ENCODE measurements at places on chromosomes 3 and 15.

DNA sequence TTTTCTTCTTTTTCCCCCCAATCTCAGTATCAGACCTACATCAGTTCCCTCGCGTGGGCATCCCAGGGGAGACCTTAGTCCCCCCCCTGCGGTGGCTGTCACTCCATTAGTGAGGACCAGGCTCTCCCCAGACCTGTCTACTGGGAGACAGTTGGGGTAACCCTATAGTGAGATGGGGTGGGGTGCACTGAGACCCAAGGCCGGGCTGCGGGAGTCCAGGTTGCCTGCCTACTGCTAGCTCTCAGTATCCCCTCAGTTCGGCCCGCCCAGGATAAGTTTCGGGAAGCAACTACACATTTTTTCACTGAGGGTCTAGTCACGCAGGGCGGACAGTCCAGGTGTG lies 671 bp upstream of the DCUN1D1 start:
- no peak for DNase-seq

GRCh38 chr3:103057003-103057402 lies 622.2 kb downstream of the ZPLD1 start:
- DNase-seq, result no peak

DNA sequence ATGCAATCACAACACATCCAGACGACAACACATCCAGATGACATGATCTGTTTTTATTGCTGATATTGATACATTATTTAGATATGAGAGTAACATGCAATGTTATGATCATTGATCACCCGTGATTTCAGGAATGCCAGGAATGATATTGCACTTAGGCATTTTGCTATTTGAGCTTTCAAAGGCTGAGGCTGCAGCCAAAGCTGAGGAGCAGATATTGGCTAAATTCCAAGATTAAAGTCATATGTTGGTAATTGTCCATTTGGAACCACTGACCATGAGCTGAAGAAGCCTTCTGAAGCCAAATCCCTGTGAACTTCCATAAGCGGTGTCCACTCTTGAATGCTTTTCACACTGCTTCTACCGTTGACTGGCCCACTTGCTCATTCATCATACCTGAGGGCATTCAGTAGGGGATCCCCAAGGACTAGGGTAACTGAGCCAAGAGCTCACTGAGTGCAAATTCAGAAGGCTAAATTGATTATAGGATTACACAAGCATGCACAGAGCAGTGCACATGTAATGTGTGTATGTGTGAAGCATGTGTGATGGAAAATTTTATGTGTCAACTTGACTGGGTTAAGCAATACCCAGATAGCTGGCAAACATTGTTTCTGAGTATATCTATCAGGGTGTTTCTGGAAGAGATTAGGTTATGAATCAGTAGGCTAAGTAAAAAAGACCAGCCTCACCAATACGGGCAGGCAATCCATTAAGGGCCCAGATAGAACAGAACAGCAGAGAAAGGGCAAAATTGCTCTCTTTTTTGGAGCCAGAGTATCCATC lies 92.1 kb upstream of the PLAAT1 start:
- DNase-seq, result no peak

DNA sequence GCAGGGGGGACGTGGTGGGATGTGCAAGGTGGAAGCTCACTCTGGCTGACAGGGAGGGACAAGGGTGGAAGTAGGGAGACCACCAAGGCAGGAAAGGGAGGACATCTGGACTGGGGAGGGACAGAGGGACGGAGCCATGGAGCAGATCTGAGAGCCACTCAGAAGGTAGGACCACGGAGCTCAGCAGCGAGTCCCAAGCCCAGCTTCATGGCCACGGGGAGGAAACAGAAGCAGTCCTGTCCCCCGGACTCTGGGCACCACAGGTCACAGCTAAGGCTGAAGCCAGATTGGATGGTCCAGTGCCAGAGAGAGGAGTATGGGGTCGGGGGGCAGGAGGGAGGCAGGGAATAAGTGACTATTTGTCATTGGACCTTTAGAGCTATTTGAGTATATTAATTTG lies 220.1 kb downstream of the TBC1D2B start:
- DNase-seq, result no peak

GRCh38 chr3:176571926-176572325 lies 625.4 kb downstream of the TBL1XR1 start:
- no peak for DNase-seq

- DNase-seq, result no peak
Observed at GRCh38 chr15:38886315-38887163, 321.9 kb upstream of the RASGRP1 start.

- DNase-seq, result no peak
Observed at GRCh38 chr3:59731943-59732342, 682.1 kb upstream of the CFAP20DC start.

- DNase-seq, result no peak
Observed at GRCh38 chr15:90957031-90957790, 2.5 kb downstream of the RCCD1 start.

- DNase-seq, result no peak
Observed at GRCh38 chr3:70856414-70857162, 544.1 kb upstream of the MDFIC2 start.

- no peak for DNase-seq
Observed at GRCh38 chr3:183653209-183654064, 18.0 kb downstream of the KLHL24 start.
